Ascending aorta (tissue), 2 donors: ENCODE measurements at places on chromosomes 16 and 17.
A peak's percentile ranks its signal among the peaks of the same experiment; 100 is the strongest.

- no peak for DNase-seq
Measured at GRCh38 chr17:13417381-13417950, 184.3 kb downstream of the HS3ST3A1 start.

DNA sequence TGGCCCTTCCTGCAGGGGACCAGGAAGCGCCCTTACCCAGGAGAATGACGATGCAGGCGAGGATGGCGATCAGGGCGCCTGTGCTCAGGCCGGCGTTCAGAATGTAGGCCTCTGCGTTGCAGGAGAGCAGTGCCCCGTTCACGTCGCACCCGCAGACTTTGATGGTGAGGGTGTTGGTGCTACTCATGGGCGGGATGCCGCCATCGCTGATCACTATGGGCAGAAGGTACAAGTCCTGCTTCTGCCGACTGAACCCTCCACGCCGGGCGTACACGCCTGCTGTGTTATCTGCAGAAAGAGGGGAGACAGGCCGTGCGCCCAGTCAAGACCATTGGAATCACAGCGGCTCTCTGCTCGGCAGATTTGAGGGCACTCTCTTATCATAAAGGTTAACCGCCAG, 171.1 kb downstream of the CDH11 start:
- DNase-seq, result no peak

DNA sequence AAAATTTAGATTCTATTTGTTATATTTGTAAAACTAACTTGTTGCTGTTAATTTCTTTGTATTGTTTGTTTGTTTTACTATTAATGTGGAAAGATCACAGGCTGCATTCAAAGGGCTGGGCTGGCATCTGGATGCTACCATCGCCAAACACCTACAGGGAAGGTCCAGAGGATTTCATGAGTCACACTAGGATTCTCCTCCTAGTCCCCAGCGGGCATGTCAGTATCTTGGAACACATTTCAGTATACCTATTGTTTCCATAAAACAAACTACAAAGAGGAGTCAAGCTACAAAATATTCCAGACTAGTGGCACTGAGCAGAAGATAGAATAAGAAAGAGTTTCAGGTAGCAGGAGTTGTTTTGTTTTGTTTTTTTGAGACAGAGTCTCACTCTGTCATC, 55.3 kb downstream of the NOG start:
- no peak for DNase-seq

DNA sequence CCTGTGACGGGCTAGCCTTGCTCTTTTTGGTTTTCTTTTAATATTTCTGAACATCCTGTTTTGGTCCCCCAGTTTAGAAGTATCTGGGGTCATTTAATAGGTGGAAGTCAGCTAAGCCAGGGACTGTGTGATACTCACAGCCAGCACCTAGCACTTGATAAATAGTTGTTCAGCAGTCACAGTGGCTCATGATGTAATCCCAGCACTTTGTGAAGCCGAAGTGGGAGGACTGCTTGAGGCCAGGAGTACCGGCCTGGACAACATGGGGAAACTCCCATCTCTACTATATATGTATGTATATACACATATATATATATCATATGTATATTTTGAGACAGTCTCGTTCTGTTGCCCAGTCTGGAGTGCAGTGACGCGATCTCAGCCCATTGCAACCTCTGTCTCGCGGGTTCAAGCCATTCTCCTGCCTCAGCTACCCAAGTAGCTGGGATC, 1.8 kb upstream of the ZNRF1 start:
- DNase-seq, result peak; percentile 58

DNA sequence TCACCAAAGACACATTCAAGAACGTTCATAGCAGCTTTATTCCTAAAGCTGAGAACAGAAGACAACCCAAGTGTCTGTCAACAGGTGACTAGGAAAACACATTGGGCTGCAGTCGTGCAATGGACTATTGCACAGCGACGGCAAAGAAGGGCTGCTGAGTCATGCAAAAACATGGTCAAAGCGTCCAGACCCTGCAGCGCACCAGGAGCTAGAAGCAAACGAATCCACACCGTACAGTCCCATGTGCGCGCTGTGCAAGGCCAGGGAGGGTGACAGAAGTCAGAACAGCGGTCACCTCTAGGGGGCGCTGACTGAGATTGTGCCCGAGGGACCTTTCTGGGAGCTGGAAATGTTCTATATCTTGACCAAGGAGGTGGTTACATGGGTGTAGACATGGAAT, 266.4 kb downstream of the MAF start:
- no peak for DNase-seq

- DNase-seq, result no peak
Measured at GRCh38 chr17:65277576-65277975, 140.4 kb downstream of the RGS9 start.

DNA sequence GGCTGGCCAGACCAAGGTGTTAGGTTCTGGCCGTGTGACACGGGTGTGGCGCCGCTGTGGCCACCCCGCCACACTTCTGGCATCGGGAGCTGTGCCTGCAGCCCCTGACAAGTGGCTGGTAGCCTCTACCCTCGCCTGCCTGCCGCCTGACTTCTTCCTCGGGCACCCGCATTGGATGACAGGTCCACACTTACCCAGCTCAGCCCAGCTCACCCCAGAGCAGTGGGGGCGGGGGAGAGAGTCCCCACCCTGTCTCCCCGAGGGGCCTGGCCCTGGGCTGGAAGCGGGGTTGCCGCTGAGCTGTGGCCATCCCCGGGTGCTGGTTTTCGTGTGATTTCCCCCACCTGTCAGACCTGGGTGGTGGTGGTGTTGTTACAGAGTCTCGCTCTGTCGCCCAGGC, 53.9 kb upstream of the ACSF3 start:
- no peak for DNase-seq

- no peak for DNase-seq
Measured at GRCh38 chr17:64384253-64385186, 6.1 kb downstream of the PECAM1 start.

DNA sequence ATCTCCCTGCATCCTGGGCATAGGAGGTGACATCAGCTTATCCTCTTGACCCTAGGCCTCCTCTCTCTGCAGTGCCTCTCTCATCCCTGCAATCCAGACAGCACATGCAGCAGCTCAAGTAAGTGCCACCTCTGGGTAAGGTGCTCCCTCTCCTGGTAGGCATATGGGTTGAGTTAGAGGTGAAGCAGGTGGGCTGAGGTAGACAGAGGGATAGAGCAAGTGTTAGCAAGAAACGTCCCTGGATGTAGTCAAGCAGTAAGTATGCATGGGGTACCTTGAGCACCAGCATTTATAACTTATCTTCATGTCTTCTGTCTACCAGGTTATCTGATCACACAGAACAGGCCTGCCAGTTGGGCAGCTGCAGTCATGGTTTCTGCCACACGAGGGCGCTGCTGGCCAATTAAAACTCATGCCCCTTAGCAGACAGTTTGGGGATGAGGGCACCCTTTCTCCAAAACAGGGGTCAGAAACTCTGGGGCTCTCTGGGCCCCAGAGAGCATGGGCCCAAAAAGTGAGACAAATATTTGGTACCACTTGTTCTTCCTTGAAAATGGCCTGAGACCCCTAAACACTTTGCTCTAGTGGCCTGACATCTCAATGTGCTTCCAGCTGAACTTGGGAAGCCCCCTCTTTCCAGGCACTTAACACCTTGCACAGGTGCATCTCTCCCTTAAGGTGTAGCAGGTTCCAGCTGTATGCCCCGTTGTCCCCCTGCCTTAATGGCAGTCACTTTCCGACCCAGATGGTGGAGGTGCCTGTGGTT, 59.8 kb downstream of the NEUROD2 start:
- DNase-seq, result no peak

DNA sequence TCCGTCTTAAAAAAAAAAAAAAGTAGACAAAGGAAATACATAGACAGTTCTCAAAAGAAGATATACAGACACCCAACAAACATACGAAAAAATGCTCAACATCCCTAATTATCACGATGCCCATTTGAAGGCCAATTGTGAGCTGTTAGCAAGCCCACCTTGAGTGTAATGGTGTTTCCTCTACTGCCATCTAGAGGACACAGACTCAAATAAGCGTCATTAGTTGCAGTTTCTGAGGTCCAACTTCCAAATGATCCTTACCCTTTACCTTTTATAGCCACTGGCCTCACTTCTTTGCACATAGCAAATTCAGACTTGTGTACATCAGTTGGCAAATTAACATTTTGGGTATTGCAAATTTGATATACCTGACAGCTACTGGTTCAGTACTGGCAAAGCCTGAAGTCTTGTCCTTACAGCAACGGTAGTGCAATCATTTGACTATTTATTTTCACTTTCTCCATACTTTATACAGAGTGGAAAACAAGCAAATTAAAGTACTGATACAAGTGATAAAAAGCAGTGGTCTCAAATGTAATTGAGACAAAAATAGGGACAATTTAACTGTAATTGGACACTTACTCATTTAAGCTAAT, 536.3 kb upstream of the EEF2KMT start:
- DNase-seq, result no peak

DNA sequence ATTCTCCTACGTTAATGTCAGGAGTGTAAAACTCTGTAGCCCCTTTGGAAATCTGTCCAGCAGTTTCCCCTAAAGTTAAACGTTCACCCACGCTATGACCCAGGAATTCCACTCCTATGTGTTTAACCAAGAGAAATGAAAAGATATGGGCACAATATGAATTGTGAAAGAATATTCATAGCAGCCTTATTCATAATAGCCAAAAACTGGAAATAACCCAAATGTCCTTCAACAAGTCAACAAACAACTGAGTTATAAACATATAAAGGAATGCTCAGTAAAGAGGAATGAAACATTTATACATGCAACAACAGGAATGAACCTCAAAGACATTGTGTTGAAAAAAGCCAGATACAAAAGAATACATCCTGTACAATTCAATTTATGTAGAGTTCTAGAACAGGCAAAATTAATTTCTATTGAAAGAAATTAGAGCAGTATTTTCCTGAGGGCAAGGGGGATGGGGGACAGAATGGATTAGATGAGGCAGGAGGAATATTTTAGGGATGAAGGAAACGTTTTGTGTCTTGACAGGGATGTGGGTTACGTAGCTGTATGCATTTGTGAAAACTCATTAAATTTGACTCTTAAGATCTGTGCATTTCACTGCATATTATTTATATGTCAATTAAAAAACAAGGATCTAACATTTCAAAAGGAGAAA, 286.7 kb upstream of the CDH5 start:
- no peak for DNase-seq

- DNase-seq, result no peak
Measured at GRCh38 chr17:43033948-43034881, 9.2 kb downstream of the RND2 start.

DNA sequence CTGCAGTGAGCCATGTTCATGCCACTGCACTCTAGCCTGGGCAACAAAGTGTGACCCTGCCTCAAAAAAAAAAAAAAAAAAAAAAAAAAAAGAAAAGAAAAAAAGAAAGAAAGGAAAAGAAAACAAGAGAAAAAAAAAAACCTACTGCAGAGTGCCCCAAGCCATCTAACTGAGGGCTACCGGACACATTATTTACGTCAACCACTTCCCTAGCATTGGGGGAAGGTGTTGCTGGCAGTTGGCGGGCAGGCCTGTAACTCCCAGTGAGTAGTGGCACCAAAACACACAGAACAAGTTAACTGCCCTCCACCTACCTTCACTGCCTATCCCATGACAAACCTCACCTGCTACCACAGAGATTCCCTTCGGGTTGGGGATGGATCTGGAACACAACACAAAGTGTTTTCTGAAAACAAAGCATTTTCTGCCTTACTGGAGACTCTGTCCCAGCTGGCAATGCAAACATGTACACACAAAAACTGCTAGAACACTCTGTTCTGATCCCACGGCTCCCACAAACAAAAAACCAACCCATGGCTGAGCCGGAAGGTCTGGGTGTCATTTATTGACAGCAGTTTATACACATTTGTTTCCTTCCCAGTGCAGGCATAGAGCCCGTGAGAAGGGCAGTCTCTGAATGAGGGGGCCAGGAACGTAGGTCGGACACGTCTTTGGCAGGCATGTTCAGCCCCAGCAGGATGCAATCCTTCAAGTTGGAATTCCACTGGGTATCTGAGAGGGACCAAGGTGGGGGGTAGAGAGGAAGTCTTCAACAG, 11.0 kb downstream of the PHB1 start:
- no peak for DNase-seq

DNA sequence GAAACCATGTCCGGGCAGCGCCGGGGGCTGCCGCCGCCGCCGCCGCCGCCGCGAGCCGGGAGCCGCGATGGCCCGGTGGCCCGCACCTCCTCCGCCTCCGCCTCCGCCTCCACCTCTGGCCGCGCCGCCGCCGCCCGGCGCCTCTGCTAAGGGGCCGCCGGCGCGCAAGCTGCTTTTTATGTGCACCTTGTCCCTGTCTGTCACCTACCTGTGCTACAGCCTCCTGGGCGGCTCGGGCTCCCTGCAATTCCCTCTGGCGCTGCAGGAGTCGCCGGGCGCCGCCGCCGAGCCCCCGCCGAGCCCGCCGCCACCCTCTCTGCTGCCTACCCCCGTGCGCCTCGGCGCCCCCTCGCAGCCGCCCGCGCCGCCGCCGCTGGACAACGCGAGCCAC, 587 bp downstream of the HS3ST4 start:
- no peak for DNase-seq

- DNase-seq, result no peak
Measured at GRCh38 chr16:82063456-82064082, 28.5 kb downstream of the HSD17B2 start.

DNA sequence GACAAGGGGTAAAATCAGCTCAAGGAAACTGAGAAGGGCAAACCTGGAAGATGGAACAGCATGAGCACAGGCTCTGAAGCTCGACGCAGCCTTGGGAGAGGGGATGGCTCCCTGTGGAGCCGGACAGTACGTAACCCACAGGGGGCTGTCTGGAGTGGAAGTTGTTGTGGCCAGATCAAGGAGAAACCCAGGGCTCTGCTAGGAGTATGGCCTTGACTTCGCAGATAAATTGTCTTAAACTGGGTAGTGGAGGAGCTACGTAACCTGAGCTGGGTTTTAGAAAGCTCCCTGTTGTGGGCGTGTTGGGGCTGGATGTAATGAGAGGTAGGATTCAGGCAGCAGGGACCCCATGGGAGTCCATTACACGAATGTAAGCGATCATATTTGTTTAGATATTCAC, 25.5 kb upstream of the AXIN2 start:
- DNase-seq, result no peak

GRCh38 chr16:20944861-20945574, 44.4 kb downstream of the LYRM1 start:
- DNase-seq, result no peak

GRCh38 chr17:10172241-10172741, 26.1 kb downstream of the GAS7 start:
- DNase-seq, result no peak
